ENCODE measurements at places on chromosomes 6 and 20. TPM values are rescaled to one million over a fixed set of nuclear protein-coding genes. Genes with fewer than 3 reads are reported as not detected.

The CD24 gene
- polyA plus RNA-seq: 904 TPM

The GINS1 gene
- polyA plus RNA-seq: 21.4 TPM

The IP6K3 gene
- 0.82 TPM for polyA plus RNA-seq

The OPRM1 gene
- polyA plus RNA-seq: not detected

The SLPI gene
- 0.43 TPM for polyA plus RNA-seq

The MCM3 gene
- 83.1 TPM for polyA plus RNA-seq

The GRM1 gene
- polyA plus RNA-seq: 0.32 TPM

The SYNDIG1 gene
- 1.4 TPM for polyA plus RNA-seq

The CLIC1 gene
- 267 TPM for polyA plus RNA-seq

The MAS1 gene
- 0.05 TPM for polyA plus RNA-seq

The BACH2 gene
- 10.9 TPM for polyA plus RNA-seq

The TUBB1 gene
- polyA plus RNA-seq: 1.8 TPM

The CYP21A2 gene
- polyA plus RNA-seq: 1.4 TPM

The THBS2 gene
- polyA plus RNA-seq: 56.8 TPM

The CST2 gene
- not detected for polyA plus RNA-seq

The PHACTR3 gene
- polyA plus RNA-seq: 2.4 TPM

The SMIM29 gene
- polyA plus RNA-seq: 14.1 TPM

The KCNQ5 gene
- 0.79 TPM for polyA plus RNA-seq

The UBE2C gene
- 69.9 TPM for polyA plus RNA-seq

The EYS gene
- 0.78 TPM for polyA plus RNA-seq

The LRP11 gene
- polyA plus RNA-seq: 33.3 TPM

The SEL1L2 gene
- 0.29 TPM for polyA plus RNA-seq

The GNAS-AS1 gene
- polyA plus RNA-seq: 0.83 TPM

The RSPO3 gene
- polyA plus RNA-seq: 18.9 TPM

The ZMYND8 gene
- polyA plus RNA-seq: 35.3 TPM

The CHRNA4 gene
- 10.0 TPM for polyA plus RNA-seq

The DEF6 gene
- polyA plus RNA-seq: 7.4 TPM

The RAET1L gene
- polyA plus RNA-seq: not detected

The CRIP3 gene
- polyA plus RNA-seq: 3.8 TPM

The THEMIS gene
- 0.08 TPM for polyA plus RNA-seq

The ANKEF1 gene
- 9.9 TPM for polyA plus RNA-seq

The TSBP1 gene
- 0.18 TPM for polyA plus RNA-seq

The SLC17A1 gene
- polyA plus RNA-seq: 28.0 TPM

The MMP24 gene
- 1.5 TPM for polyA plus RNA-seq

The DPPA5 gene
- polyA plus RNA-seq: not detected

The XKR7 gene
- 0.20 TPM for polyA plus RNA-seq

The RUNX2 gene
- polyA plus RNA-seq: 3.9 TPM

The C4A gene
- 26.2 TPM for polyA plus RNA-seq

The LAMA4 gene
- polyA plus RNA-seq: 241 TPM

The PRDM1 gene
- 3.8 TPM for polyA plus RNA-seq

The PNRC1 gene
- 130 TPM for polyA plus RNA-seq

The FABP7 gene
- polyA plus RNA-seq: 0.17 TPM

The PSMB8 gene
- polyA plus RNA-seq: 19.4 TPM

The GJA1 gene
- polyA plus RNA-seq: 71.2 TPM

The DDO gene
- polyA plus RNA-seq: 0.93 TPM

The MOCS1 gene
- polyA plus RNA-seq: 8.5 TPM

The NKX2-2 gene
- not detected for polyA plus RNA-seq

The OR12D3 gene
- polyA plus RNA-seq: not detected

The TRERF1 gene
- polyA plus RNA-seq: 13.0 TPM

The PCMTD2 gene
- 149 TPM for polyA plus RNA-seq

All from left renal pelvis (tissue), 4 donors.